ENCODE measurements at places on chromosomes 12 and 14.

- no peak for DNase-seq
Measured at GRCh38 chr12:71888521-71888920, 49.0 kb downstream of the TBC1D15 start.

GRCh38 chr12:98352218-98352811, 163.1 kb upstream of the TMPO start:
- DNase-seq, result no peak

- DNase-seq, result no peak
Measured at GRCh38 chr12:75836533-75836932, 195.0 kb downstream of the PHLDA1 start.

DNA sequence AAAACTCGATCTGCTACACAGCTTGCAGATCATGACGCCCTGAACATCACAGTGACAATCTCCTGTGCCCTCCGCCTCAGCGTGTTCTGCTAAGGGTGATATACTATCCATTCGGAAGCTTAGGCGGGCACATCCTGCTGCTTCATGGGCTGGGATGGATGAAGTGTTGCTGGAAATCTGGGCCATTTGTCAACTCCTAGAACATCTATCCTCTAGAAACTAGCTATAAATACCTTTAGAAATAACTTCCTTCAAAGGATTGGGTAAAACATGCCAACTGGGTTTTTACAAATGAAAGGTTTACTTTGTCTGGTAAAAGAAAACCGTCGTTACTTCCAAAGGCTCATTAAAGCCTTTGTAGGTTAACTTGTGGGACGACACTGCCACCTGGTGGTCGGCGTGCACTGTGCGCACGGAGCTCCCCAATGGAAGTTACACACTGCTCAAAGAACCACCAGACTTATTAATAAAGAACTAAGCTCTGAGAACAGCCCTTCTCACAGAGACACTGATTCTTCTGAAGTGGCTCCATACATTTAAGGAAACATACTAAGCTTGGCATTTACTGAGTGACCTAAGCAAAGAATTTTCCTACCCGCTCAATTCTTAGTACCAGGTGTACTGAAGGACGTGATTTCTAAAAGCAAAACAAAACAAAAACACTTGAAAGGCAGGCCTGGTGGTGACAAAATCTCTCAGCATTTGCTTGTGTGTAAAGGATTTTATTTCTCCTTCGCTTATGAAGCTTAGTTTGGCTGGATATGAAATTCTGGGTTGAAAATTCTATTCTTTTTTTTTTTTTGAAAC, 21.6 kb upstream of the CACNA2D4 start:
- peak; percentile 89 for DNase-seq

- no peak for DNase-seq
Measured at GRCh38 chr14:72553161-72553560, 340.7 kb downstream of the DPF3 start.

DNA sequence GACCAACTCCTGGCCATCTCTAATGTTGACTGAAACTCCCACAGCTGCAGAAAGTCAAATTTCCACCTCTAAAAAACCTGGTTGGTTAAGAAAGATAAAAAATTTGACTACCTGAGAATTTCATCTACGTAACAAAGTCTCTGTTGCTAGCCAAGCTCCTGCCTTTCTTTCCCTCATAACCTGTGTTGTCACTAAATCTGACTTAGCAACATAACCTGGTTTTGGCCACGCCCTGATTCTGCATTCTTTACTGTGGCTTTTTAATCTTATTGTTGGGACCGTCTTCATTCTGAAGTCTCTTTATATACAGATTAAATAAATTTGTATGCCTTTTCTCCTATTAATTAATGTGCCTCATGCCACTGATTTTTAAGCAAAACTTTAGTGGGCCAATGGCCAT, 16.1 kb upstream of the CD69 start:
- no peak for DNase-seq

DNA sequence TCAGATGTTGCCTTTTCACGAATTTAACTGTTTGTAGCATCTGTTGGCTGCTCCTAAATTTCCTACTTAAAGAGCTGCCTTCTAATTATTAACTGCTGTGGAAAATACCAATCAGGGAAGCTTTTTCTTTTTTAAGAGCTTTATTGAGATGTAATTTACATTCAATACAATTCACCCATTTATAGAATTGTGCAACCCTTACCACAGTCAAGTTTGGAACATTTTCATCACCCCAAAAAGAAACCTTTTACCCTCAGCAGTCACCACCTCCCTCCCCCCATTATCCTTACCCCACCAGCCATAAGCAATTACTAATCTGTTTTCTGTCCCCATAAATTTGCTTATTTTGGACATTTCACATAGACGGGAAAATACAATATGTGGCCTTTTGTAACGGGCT, 1.4 kb downstream of the PCNX4 start:
- DNase-seq, result no peak

- no peak for DNase-seq
Measured at GRCh38 chr12:26648066-26648465, 184.9 kb downstream of the ITPR2 start.

DNA sequence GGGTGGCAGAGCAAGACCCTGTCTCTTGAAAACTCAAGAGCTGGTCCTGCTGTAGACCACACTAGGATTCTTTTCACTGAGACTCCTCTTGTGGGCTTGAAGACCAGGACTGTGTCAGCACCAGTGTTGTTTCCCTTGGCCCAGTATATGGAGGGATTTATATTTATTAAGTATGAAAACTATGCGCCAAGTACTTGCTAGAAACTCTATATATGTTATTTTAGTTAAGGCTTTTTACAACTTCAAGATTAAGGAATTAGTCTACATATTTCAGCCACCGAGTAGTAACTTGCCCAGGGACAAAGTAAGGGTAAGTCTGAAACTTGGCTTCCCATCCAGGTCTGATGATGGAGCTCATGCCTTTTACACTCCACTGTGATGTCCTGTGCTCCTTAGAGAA, 488.4 kb downstream of the PCNX1 start:
- DNase-seq, result no peak

- DNase-seq, result no peak
Measured at GRCh38 chr12:101792046-101792931, 38.5 kb downstream of the GNPTAB start.

All from activated CD4-positive, alpha-beta T cell treated with anti-CD3 and anti-CD28 coated beads, Interleukin-2, amount 50 U/mL, for 4 hours (primary cell).